ENCODE measurements at places on chromosomes 4 and X.

GRCh38 chrX:38943120-38943519 is 141.9 kb downstream of the MID1IP1 start:
- DNase-seq: no peak

GRCh38 chrX:130615941-130616340 is 214.2 kb downstream of the RBMX2 start:
- DNase-seq: no peak

GRCh38 chr4:138576684-138577083 is 334.5 kb upstream of the SLC7A11 start:
- DNase-seq: no peak

DNA sequence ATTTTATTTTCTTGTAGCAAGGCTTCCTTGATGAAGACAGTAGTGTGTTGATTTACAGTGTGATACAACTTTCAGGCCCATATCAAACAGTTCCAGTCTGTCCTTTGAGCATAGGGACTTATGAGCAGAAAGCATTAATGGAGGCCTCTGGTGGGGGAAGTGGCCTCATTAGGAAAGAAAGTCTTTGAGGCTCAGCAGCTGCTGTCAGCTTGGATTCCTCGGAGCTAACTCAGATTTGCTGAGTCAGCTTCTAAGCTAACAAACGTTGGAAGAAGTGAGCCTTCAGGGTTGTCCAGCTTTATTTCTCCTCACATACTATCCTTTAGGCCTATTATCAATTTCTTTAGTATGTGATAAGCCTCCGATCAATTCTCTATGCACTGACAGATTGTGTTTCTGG is 15.8 kb upstream of the SFRP2 start:
- no peak for DNase-seq

DNA sequence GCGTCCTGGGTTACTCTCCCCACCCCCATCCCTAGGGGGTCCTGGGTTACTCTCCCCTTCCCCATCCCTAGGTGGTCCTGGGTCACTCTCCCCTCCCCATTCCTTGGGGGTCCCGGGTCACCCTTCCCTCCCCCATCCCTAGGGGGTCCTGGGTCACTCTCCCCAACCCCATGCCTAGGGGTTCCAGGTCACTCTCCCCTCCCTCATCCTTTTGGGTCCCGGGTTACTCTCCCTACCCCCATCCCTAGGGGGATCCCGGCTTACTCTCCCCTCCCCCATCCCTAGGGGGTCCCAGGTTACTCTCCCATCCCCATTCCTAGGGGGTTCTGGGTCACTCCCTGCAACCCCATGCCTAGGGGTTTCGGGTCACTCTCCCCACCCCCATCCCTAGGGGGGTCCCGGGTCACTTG is 1.5 kb downstream of the ASMTL start:
- no peak for DNase-seq

GRCh38 chr4:6908432-6909112 is 1.1 kb upstream of the TBC1D14 start:
- DNase-seq: no peak

GRCh38 chr4:146243141-146243882 is 29.0 kb downstream of the REELD1 start:
- no peak for DNase-seq

DNA sequence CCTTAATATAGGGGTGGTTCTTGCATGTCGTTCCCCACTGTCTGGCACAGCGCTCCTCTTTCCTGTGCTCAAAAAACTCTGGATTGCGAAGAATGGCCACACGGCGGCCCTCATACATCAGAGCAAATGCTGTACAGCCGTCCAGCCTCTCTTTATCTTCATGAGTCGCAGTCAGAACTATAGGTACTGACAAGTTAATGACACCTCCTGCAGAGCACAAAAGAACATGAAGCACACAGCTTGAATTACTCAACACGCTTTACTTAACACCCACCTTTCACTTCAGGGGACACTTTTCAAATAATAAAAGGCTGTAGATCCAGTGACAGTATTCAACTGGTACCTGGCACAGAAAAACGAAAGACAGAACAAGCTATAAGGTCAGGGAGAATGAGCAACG is 65.3 kb downstream of the PAPSS1 start:
- DNase-seq: no peak

GRCh38 chrX:119226446-119226845 is 9.6 kb upstream of the PGRMC1 start:
- DNase-seq: no peak

DNA sequence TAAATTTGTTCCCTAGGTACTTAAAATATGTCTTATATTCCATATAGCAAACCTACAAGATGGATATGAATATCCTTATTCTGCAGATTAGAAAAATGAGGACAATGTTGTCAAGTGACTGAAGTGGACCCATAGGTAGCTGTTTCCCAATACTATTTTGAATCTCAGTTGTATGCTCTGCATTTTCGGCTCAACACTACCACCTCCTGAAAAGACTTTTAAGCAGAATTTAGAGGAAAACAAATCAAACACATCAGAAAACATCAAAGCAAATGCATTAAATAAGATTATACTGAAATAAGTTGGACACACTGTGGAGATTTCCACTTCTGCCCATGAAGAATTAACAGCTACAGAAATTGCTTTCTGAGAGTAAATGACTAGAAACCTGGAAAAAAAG is 488.7 kb downstream of the TRIML1 start:
- no peak for DNase-seq

GRCh38 chrX:132467026-132467425 is 21.8 kb downstream of the MBNL3 start:
- no peak for DNase-seq

GRCh38 chrX:96619588-96619987 is 65.1 kb upstream of the DIAPH2 start:
- no peak for DNase-seq

- DNase-seq: no peak
Measured at GRCh38 chr4:138975225-138975624, 40.4 kb upstream of the NOCT start.

DNA sequence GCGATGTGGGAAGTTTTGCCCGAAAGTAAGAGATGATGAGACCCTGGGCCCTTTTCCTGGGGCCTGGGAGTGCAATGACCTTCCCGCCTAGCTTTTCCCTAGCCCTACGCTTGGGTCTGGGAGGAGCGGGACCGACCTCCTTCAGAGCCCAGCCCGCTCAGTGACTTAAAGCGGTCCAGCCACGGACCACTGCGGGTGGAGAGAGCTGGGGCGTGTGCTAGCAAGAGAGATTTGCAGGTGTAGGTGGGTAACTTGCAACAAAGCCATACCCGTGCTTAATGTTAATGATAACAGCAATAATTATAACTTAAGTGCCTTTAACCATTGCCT is 503 bp upstream of the PDE5A start:
- no peak for DNase-seq

DNA sequence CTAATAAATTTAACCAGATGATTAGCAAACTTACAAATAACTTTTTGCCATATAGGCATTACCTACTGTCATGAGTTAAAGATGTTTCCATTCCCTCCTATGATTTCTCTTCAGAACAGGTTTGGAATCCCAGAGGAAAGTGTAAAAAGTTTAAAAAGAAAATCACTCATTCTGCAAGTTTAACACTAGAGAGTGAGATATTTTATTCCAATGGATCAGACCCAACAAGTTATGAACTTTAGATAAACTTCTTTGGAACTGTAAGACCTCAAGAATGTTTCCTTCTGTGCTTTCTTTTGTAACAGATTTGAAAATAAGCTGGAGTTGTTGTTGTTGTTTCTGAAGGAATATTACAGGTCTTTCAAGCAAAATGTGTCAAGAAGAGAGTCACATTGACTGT is 51.6 kb downstream of the PPP3CA start:
- DNase-seq: no peak

- DNase-seq: no peak
Measured at GRCh38 chr4:121376556-121376955, 4.3 kb downstream of the QRFPR start.

DNA sequence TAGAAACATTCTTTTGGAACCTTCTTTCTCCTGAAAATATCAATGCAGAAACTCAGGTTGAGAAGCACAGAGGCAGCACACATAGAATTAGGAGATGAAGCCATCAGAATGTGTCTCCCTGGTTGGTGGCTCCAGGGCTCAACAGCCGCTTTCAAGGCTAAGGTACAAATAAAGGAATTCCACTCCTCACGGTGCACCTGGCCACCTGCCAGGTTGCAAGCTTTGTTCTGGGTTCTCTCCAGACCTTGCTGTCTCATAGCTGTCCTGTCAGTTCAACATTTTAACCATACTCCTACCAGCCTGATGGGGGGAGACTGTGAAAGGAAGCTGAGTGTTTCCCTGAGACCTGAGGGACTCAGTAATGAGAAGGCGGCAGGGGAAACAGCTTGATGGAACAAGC is 96.3 kb upstream of the HPF1 start:
- no peak for DNase-seq
